ENCODE measurements at places on chromosomes 6 and 20.

DNA sequence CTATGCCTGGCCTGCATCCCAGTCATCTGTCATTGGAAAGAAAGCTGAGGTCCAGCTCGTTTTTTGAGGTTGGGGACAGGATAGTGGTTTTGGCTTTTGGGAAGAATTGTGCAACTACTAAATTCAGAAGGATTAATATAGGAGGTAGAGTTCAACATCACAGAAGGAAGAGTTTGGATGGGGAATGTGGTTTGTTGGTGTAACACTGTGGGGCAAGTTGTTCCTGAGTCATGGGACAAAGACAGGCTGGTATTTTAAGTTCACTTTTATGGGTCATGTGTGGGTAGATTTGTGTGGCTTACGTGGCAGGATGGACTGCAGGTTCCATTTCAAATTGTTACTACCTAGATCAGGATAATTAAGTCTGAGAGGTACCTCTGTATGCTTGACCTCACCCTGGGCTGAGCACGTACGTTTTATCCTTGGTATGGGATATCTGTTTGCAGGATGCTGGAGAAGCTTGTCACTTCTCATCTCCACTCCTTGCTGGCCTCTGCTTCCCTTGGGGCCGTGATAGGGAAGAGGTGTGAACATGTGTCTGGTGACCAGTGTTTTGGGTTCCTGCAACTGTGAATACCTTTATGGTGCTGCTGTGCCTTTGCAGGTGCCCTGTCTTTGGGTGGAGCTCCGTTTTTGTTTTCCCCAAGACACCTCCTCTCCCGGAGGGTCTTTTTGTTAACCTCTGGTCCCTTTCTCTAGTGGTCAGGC lies 177.6 kb downstream of the JARID2 start:
- DNase-seq: no peak

- DNase-seq: no peak
These were observed 57.1 kb downstream of the PSMG4 start for GRCh38 chr6:3315841-3316240.

DNA sequence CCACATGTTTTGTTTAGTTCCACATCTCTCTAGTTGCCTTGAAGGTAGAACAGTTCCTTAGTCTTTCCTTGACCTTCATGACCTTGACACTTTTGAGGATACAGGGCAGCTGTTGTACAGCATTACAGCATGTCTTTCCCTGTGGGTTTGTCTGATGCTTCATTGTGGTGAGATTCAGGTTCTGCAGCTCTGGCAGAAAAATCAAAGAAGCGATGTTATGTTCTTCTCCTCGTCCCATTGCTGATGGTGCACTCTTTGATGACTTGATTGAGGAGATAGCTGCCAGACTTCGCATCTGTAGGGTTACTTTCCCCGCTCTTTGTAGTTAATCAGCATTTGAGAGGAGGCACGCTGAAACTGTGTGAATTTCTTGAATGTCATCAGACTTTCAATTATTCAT lies 12.0 kb downstream of the CEBPB start:
- no peak for DNase-seq

DNA sequence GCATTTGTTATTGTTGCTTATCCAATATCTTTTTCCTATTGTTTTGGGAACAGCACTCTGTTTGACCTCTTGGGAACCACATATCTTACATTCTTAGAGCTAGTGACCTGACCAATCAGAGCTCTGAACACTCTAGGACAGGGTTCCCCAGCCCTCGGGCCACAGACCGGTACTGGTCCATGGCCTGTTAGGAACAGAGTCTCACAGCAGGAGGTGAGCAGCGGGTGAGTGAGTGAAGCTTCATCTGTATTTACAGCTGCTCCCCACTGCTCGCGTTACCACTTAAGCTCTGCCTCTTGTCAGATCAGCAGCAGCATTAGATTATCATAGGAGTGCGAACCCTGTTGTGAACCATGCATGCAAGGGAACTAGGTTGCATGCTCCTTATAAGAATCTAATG lies 226.0 kb upstream of the TSHZ2 start:
- DNase-seq: no peak

DNA sequence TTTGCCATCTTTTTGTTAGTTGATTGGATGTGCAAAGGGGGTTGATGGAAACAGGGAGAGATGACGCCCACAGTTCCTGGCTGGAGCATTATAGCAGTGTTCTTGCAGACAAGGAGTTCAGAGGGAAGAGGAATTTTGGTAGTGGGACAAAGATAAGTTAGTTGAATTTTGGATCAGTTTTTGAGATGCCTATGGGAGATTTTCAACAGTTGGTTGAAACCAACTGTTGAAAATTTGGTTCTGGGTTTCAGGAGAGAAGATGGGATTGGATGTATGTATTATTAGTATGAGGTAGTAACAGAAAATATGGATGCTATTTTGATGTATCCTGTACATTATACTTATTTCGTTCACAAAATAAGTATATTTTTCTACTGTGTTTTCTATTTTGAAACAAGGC lies 274.2 kb downstream of the CDKAL1 start:
- no peak for DNase-seq

DNA sequence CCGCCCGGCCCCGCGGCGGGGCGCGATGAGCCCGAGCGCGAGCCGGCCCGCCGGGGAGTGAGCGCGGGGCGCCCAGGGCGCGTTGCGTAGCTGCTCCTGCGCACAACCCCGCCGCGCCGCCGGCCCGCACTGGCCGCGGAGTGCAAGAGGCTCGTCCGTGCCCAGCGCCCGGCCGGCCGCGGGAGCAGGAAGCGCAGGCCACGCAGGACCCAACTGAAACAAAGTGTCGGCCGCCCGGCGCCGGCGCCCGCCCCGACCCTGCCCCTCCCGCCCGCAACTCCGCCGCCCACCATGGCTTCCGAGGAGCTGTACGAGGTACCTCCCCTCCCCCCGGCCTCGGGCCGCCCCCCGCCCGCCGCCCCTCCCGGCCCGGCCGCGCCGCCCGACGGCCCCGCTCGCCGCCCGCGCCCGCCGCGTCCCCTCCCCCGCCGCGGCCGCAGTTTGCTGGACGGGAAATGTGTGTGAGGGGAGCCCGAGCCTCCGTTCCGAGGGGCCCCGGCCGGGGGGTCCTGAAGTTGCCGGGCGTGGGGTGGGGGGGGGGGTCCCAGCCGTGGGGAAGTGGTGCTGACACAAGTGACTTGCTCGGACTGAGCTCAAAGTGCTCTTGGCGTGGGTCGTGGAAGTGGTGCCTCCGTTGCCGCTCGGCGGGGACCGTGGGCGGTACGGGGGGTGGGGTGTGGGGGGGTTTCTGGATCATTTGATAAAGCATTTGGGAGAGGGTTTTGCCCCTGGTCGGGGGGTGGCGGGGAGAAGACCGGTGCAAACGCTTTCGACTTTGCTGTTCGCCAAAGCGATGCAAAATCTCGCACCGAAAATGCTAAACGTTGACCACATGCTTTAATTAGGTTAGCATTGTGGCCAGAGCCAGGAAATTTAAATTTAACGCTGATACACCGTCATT lies 539 bp downstream of the CDYL start:
- no peak for DNase-seq

DNA sequence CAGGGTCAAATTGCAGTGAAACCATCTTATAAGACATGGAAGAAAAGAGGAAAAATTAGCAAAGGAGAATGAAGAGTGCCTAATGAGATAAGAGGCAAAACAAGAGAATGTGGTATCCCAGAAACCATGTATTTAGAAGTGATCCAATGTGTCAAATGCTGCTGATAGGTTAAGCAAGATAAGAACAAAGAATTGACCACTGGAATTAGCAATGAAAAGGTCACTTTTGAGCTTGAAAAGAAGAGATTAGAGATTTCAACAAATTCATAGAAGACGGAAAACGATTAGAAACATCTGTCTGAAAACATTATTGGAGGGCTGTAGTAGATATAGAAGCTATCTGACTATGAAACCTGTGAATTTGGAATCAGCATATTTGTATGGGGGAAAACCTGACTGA lies 112.2 kb downstream of the AHI1 start:
- no peak for DNase-seq

DNA sequence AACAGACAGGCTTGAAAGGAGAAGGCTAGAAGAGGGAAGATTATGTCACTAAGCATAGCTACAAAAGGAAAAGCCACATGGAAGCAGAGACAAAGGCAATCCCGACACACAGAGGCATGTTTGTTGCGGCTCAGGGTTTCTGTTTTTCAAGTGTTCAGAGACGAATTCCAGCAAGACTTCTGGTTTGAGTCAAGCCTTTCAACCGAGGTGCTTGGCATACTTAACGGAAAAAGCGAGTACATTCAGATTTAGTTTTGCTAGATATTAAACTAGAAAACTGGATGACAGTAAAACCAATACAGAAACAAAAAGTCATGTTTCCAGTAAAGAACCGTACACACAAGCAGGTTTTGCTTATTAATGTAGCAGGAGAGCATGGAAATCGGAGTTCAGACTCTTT lies 27.2 kb downstream of the MCUR1 start:
- DNase-seq: no peak

DNA sequence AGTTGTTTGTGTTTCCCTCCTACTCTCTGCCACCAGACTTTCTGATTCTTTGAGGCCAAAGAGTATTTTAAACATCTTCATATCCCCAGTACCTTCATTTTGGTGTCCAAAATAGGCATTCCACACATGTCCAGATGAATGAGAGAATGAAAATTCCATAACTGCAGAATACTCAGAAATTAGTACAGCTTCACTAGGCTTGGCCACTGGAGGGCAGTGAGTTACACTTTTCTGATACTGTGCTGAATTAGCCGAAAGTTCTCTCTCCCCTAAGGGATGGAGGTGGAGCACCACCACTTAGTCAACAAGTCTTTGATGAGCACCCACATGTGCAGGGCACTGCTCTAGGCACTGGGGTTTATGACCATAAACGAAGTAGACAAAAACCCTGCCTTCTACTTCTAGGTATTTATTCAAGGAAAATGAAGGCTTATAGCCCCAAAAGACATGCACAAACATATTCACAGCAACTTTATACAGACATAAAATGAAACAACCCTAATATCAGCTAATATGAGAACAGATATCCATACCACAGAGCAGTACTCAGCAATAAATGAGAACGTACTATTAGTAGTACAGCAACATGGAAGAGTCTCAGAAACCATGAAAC lies 46.1 kb upstream of the TMEM217 start:
- peak; percentile 35 for DNase-seq

GRCh38 chr6:92710048-92710447 lies 709.3 kb downstream of the EPHA7 start:
- no peak for DNase-seq

DNA sequence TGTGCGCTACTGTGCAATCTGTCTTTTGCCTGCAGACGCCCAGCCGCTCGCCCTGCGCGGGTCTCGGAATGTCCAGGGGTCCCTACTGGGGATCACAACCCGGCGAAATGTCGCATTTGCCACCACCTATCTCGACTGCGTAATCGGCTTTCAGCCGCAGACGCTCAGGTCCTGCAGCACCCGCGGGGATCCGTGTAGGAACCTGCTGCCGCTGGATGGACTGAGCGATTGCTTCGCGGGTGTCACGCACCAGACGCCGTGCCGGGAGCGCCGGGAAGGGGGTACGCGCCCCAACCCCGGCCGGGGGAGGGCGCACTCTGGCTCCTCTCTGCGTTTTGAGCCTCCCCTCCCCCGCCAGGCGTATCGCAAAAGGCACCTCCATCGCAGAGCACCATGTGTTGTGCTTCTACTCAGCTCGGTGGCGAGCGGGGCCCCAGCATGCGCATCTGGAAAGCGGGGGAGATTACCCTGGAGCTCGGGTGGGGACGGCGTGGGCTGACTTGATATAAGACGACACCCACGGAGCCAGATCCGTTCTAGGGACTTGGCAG lies 747 bp upstream of the PTPRA start:
- peak; percentile 34 for DNase-seq

DNA sequence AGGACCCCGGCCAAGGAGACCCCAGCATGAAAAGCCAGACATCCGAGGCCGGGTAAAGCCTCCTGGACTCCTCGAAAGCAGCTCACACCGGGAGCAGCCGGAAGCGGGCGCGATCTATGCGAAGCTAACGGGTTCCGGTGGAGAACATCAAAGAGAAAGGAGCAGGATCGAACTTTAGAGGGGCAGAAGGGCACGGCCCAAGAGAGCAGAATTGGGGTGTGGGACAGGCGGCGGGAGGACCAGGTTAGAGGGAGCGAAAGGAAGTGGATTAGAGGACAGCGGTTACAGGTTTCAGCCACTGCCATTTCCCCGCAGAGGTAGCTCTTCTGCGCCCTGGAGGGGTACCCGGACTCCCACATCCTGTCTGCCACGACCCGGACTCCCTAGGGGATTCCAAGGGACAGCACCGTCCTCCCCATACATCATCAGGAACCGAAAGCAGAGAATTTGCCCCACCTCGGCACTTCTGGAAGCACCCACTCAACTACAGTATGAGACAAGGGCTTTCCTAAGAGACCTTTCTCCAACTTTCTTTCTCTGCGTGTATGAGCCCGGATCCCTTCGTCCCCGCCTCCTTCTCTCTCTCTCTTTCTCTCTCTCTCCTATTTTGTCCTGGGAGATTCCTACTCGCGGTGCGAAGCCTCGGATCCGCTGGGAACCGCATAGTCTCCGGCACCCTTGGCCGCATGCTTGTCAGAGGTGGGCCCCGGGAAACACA lies 507 bp upstream of the VGLL2 start:
- DNase-seq: no peak

DNA sequence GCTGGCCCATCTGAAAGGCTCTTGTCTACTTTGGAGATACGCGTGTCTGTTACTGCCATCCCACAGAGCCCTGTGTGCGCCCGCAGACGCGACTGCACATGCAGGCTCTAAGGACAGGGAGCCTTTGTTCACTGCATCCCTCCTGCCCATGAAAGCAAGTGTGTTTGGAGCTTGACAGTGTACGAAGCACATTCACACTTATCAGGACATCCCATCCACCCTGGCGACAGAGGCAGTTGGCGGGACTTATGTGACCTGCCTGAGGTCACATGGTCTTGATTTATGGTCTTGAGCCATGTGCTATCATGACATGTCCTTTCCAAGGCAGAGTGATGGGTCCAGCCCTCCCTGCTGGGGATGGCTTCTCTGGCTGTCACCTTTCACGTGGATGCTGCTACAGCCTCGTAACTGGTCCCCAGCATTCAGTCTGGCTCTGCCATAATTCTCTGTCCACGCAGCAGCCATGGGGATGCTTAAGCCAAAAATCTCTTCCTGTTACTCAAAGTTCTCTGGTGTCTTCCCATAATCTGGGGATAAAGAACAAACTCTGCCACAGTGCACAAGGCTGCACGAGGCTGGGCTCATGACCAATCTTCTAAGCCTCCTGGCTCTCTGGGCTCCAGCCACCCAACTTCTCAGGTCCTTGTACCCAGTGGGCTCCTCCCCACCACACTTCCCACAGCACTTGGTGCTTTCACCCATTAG lies 36.3 kb upstream of the FAM83D start:
- DNase-seq: no peak

- no peak for DNase-seq
These were observed 76.8 kb upstream of the DUSP22 start for GRCh38 chr6:215335-216034.

GRCh38 chr6:140230282-140230681 lies 855.8 kb upstream of the CITED2 start:
- DNase-seq: no peak

DNA sequence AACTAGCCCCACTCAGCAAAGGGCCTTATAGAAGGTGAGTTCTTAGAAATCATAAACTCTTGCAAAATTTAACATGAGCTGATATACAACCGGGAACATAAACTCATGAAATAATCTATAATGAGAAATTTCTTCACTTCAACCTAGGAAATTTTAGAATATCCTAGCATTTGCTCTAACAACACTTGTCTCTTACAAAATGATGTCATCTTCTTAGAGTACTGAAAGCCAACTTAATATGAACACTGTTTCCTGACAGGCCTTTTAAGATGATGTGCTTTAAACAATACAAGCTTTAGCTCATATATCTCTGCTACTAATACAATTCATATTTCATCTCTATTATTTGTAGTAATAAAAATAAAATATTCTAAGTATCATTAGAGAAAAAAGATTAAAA lies 932 bp downstream of the PACRG start:
- DNase-seq: no peak

GRCh38 chr6:12363651-12364381 lies 73.7 kb downstream of the EDN1 start:
- DNase-seq: no peak

Data from NCI-H1694 (cell line).